Thyroid gland (tissue), 4 donors: ENCODE measurements at places on chromosomes 3 and 15. TPM values are rescaled to one million over a fixed set of nuclear protein-coding genes. Genes with fewer than 3 reads are reported as not detected.

Gene ZNF502
- total RNA-seq, result 9.8 TPM

- no peak for DNase-seq
Measured at GRCh38 chr3:32848215-32848614, 30.4 kb downstream of the TRIM71 start.

GRCh38 chr3:76245073-76245472, 459.7 kb upstream of the ZNF717 start:
- no peak for DNase-seq

DNA sequence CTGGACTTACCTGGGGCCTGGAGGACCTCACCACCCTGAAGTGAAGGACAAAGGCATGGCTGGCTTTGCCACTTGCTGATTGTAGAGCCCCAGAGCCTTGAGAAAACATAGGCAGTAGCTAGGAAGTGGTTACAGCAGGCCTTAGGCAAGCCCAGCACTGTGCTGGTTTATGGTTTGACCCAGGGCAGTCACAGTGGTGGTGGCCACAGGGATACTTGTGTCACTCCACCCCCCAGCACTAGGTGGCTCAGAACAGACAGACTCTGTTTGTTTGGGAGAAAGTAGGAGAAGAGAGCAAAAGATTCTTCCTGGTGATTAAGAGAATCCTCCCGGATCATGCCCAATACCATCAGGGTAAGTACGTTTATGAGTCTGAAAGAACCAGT, 13.2 kb upstream of the COL8A1 start:
- DNase-seq, result no peak

DNA sequence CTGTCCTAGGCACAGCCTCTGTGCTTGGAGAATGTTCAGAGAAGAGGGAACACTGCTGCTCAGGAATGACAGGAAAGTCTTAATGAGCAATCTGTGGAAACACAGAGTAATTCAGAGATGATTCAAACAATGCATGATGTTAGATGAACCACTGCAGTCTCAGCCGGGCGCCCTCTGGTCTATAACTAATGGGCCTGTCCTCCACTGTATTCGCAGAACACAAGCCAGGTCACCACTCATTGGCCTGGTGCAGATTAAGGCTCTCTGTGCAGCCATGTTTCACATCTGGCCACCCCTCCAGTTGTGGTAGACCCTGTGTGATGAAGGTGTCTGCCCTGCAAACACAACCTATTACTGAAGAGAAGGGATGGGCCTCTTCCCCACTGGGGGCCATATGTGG, 281.7 kb upstream of the ROPN1 start:
- DNase-seq, result no peak
